Stimulated activated CD8-positive, alpha-beta memory T cell treated with anti-CD3 and anti-CD28 coated beads, Interleukin-7, amount 100 ng/mL, for 1 hour (primary cell): ENCODE measurements at places on chromosomes 5 and 9.

- no peak for DNase-seq
Observed at GRCh38 chr9:83336706-83337105, 201.5 kb downstream of the FRMD3 start.

GRCh38 chr5:149227168-149227826 is 44.4 kb upstream of the AFAP1L1 start:
- no peak for DNase-seq

DNA sequence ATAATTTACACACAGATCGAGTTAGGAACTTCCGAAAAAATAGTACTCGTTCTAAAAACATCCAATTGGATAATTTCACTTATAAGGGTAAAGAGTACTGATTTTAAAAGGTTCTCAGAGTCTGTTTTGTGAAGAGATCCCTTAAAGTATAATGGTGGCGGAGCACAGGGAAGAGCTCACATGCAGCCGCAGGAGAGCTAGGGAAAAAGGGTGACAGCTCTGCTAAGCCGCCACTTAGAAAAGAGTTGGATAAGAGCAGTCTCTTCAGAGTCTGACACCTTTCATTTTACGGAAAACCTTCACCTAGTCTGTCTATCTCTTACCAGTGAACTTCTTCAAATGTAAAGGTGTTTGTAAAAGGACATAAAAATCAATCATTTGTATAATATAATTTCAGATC is 149.9 kb downstream of the COMMD10 start:
- no peak for DNase-seq

DNA sequence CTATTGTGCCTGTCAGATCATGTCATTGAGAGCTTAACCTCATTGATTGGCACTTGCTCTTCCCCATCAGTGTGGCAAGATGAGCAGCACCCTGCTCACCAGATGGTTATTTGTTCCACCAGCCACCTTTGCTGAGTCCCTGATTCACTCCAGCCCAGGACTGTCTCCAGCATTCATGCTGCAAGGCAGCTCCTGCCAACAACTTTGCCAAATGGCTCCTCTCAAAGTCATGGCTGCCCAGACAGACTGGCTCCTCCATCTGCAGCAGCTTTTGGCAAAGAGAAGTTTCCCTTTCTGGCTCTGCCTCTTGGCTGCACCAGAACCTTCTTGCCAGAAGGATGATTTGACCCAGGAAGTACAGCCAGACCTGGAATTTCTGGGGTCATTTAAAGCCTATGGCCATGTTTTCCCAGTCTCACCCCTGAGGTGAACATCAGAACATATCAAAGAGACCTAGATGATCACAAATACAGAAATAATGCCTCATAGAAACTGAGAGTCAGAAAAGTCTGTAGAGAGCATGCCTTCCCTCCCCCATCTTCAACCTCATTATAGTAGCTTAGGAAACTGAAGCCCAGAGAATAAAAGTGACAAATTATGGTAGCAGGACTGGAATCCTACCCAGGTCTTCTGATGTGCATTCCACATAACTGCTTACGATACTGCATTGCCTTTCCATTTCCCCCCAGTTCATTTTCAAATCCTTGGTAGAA is 10.4 kb downstream of the PPP2R2B start:
- DNase-seq: no peak

GRCh38 chr9:82202808-82203207 is 214.2 kb downstream of the SPATA31D1 start:
- no peak for DNase-seq

DNA sequence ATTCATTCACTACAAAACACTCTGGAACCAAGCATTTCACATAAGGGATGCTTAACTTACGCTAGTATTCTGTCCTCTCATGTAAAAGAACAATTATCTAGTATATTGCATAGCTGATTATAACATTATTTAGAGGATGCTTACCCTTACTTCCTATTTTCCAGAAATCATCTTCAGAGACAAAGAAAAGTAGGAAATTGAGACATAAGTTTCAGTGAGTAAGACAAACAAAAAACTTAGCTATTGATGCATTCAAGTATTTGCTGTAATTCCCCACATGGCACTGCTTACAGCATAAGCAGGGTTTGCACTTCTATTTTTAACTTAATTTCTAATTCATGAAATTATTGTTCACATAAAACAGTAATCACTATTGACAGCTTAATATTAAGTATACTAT is 104.8 kb upstream of the SREK1 start:
- no peak for DNase-seq

DNA sequence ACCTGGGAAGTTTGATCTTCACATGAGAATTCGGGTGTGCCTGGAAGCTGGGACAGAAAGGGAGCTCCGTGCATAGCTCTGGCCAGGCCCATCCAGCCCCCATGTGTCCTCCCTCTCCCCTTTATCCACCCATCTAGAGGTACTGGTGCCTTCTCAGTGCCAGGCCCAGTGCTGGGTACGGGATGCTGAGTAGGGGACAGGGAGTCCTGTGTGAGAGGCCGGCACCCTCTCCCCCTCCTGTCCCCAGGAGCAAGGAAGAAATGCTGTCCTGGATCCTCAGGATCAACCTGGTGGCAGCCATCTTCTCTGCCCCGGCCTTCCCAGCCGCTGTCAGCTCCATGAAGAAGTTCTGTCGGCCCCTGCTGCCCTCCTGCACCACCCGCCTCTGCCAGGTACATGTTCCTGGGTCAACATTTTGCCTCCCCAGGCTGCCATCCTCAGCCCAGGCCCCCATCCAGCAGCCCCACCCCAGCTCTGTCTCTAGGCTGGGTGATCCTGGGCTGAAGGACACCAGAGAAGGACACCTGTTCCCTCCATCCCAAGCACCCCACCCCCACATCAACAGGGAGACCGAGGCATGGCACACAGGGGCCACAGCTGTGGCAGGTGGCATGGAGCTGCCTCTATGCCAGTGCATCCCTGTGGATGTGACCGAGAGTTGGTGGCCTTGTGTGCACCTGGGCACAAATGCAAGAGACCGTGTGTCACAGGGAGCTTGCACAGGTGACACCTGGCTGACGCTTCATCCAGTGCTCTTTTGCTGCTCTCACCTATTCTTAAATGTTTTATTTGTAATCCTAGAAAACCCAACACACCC is 43.0 kb downstream of the PSD2 start:
- DNase-seq: no peak

GRCh38 chr5:109695005-109695926 is 5.5 kb downstream of the MAN2A1 start:
- DNase-seq: no peak

DNA sequence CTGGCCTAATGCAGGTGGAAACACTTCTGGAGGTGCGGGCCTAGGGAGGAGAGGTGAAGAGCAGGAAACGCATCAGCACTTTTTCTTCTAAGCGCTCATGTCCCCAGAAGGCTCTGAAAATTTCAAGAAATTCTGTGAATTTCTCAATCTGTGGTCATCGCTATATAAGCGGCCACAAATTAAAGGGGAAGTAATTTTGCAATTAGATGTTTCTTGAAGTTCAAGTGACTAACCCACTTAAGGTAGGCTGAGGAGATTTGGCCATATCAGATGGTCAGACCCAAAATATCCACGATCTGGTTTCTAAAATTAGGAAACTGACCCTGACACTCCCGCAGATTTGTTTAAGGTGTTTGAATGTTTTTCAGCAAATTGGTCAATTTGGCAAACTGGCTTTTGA is 16.6 kb upstream of the HMGCR start:
- no peak for DNase-seq

GRCh38 chr5:78879516-78879915 is 105.6 kb downstream of the ARSB start:
- DNase-seq: no peak

DNA sequence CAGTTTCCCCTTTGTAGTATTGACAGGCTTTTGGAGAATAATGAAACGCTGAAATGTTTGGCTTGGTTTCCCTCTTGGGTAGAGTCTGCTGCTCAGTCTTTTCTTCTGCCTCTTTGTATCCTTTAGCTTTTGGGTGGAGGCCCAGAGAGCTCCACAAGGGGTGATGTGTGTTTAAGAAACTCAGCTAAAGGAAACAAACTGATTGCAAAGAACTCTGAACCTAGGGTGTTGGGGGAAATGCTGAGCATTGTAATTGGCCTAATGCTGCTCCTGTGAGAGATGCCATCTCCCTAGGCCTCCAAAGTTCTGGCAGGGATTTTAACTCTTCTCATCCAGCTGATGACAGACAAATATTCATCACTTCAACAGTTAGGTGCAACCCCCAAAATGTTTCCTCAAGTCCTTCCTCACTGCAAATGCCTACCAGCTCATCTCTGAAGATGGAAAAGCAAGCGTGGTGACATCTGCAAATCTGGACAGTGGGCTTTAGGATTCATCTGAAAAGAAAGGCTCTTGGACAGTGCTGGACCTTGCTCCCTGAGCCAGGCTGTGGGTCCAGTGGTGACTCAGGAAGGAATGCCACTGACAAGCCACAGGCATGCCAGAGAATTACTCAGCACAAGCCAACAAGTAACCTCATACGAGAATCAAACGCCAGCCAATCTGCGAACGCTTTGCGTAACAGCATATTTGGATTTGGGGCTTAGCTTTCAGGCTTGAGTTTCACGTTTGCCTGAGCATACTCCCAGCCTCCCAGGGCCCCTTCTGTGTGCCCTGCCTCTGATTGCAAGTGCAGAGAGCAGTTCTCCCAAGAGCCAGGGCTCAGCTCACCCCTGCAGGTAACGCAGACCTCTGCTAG is 30.5 kb upstream of the ZSWIM6 start:
- no peak for DNase-seq

DNA sequence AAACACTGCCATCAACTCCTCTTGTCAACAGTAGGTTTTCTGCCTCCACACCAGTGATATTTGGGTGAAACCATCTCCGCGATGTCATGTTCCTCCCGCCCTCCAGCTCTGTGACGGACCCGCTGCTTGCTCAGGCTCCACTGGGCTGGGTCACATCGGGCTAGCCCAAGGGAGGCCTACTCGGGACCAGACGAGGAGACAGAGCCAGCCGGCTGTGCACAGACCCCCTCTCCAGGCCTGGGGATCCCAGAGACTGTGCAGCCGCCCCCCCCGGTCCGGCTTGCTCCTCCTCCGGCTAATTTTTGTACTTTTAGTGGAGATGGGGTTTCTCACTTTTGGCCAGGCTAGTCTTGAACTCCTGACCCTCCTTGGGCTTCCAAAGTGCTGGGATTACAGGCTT is 202.4 kb upstream of the PRDM9 start:
- no peak for DNase-seq

GRCh38 chr5:94425396-94425795 is 193.0 kb downstream of the KIAA0825 start:
- DNase-seq: no peak

DNA sequence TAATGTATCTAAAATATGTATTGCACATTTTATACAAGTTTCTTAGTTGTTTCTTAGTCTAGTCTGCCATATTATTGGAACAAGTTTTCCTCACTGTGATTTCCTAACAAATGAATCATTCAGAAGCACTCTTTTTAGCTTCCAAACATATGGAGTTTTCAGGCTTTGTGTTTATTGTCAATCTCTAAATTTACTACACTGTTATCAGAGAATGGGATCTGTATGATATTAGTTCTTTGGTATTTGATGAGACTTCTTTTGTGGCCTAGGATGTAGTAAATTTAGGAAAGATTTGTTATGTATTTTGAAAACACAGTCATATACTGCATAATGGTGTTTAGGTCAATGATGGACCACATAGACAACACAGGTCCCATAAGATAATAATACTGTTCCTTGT is 25.7 kb downstream of the SREK1IP1 start:
- no peak for DNase-seq

GRCh38 chr5:37668524-37669047 is 171.3 kb downstream of the GDNF start:
- no peak for DNase-seq

GRCh38 chr9:38232895-38233294 is 159.6 kb upstream of the ALDH1B1 start:
- no peak for DNase-seq

DNA sequence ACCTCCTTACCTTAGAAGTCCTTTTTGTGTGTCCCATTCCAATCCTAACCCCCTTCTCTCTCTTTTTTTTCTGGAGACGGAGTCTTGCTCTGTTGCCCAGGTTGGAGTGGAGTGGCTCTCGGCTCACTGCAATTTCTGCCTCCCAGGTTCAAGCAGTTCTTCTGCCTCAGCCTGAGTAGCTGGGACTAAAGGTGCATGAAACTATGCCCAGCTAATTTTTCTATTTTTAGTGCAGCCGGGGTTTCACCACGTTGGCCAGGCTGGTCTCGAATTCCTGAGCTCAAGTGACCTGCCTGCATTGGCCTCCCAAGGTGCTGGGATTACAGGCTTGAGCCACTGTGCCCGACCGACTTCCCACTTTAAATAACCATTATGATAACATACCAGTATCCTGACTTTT is 17.5 kb downstream of the TMEM38B start:
- no peak for DNase-seq

DNA sequence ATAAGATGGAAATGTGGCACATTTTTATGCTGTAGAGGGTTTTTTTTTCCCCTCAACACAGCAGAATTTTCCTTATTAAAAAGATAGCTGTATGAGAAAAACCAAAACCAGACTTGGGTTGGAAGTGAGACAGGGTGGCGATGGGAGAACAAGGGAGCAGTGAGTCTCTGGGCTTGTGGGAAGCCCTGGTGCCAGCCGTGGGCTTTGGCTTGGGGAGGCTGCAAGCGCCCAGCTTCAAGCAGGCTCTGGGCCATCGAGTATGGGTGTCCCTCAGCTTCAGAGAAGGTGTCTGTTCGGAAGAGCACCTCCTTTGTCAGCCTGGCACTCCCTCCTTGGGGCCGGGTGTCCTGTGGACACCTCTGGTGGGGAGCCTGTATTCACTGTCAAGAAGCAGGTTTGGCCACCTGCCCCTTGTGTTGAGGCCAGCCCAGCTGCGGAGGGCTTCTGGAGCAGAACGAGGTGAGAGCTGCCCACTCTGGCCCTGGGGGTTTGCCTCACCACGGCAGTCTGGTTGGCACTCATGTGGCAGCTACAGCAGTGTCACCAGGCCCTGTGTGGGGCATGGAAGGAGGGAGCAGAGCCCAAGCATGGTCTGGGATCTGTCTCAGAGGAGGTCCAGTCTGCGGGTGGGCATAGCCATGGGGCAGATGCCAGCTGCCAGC is 37.6 kb upstream of the ANGPTL2 start:
- no peak for DNase-seq

- no peak for DNase-seq
Observed at GRCh38 chr5:96474073-96474472, 41.0 kb upstream of the PCSK1 start.

DNA sequence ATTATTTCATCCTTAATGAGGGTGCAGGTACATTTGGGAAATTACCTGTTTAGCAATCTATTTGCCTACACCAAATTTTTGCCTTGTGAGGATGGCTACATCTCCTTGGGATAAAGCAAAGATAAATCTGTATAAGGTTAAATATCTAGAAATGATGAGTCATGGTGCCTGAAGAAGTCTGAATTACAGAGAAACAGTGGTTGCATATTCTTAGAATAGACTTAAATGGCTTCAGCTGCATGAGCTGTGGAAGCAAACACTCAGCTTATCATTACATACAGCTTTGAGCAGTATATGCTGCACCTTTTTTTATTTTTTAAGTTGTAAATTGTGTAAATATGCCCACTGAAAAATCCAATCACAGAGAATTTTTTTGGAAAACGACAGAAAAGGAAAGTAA is 153.5 kb downstream of the RAPGEF6 start:
- no peak for DNase-seq

- DNase-seq: no peak
Observed at GRCh38 chr5:41978676-41979075, 53.6 kb downstream of the FBXO4 start.

- DNase-seq: no peak
Observed at GRCh38 chr5:763998-764781, 20.3 kb downstream of the ZDHHC11B start.

- no peak for DNase-seq
Observed at GRCh38 chr5:15692706-15693381, 192.9 kb downstream of the FBXL7 start.

GRCh38 chr9:136762221-136762691 is 2.1 kb downstream of the LCN15 start:
- no peak for DNase-seq

- DNase-seq: no peak
Observed at GRCh38 chr9:37938121-37938891, 34.4 kb upstream of the SLC25A51 start.
